PC-3 (cell line): ENCODE measurements at places on chromosomes 3 and 15. TPM values are rescaled to one million over a fixed set of nuclear protein-coding genes. Genes with fewer than 3 reads are reported as not detected.

DNA sequence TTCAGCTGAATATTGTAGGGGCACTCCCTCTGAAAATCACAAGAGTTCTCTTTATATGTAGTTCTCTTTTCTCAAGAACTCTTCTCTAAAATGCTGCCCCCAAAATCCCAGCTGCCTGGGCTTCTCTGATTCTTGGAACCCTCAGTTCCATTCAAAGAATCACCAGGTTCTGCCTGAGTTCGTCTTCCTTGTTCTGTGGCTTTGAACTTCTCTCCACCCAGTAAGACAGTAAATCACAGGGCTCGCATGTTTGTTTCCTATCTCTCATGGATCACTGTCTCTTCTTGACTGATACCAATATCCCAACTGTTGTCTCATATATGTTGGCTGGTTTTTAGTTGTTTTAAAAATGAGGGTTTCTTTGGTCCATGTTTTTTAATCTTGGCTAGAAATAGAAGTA lies 359.5 kb upstream of the CBLB start:
- no peaks in the 10 kb centered on the region for H3K27me3 ChIP-seq
- no peak overlapping the region for H3K27ac ChIP-seq
- H3K36me3 ChIP-seq, result no peaks in the 10 kb centered on the region
- H3K4me1 ChIP-seq, result no peaks in the 10 kb centered on the region
- H3K4me3 ChIP-seq, result no peak overlapping the region
- no peak for DNase-seq

DNA sequence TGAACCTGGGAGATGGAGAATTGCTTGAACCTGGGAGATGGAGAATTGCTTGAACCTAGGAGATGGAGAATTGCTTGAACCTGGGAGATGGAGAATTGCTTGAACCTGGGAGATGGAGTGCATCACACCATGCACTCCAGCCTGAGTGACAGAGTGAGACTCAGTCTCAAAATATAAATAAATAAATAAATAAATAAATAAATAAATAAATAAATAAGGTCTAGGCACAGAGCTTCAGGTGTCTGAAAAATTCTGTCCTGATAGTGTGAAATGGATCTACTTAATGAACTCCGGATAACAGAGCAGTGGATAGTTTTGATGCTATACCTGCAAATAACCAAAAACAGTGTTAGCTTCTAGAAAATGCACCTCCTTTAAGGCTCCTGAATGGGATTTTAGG lies 24.3 kb upstream of the NUDT16 start:
- DNase-seq, result no peak
- no peaks in the 10 kb centered on the region for H3K27me3 ChIP-seq
- no peak overlapping the region for H3K4me3 ChIP-seq
- no peak overlapping the region for H3K27ac ChIP-seq
- H3K4me1 ChIP-seq, result peaks cover 30% of the 10 kb centered on the region

DNA sequence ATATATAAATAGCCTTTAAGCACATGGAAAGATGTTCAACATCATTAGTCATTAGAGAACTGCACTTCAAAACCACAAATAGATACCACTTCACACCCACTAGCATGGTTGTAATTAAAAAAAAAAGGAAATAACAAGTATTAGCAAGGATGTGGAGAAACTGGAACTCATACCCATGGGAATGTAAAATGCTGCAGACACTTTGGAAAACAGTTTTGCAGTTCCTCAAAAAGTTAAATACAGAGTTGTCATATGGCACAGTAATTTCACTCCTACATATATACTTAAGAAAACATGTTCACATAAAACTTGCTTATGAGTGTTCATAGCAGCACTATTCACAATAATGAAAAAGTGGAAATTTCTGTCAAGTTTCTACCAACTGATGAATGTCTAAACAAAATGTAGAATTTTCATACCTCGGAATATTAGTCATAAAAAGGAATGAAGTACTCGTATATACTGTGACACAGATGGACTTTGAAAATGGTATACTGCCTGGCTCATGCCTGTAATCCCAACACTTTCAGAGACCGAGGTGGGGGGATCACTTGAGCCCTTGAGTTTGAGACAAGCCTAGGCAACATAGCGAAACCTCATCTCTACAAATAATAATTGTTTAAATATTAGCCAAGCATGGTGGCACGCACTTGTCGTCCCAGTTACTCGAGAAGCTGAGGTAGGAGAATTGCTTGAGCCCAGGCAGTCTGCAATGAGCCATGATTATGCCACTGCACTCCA lies 28.1 kb downstream of the BCL2A1 start:
- no peaks in the 10 kb centered on the region for H3K27me3 ChIP-seq
- H3K4me1 ChIP-seq, result peaks cover 6% of the 10 kb centered on the region; the same call in 1 of the 2 replicates
- H3K4me3 ChIP-seq, result no peak overlapping the region
- H3K36me3 ChIP-seq, result no peaks in the 10 kb centered on the region
- peak; percentile 21 for DNase-seq

- H3K4me1 ChIP-seq, result no peaks in the 10 kb centered on the region
- no peak for DNase-seq
- H3K27me3 ChIP-seq, result peaks cover 57% of the 10 kb centered on the region
- no peak overlapping the region for H3K27ac ChIP-seq
Observed at GRCh38 chr15:88693191-88693590, 54.4 kb downstream of the ISG20 start.

DNA sequence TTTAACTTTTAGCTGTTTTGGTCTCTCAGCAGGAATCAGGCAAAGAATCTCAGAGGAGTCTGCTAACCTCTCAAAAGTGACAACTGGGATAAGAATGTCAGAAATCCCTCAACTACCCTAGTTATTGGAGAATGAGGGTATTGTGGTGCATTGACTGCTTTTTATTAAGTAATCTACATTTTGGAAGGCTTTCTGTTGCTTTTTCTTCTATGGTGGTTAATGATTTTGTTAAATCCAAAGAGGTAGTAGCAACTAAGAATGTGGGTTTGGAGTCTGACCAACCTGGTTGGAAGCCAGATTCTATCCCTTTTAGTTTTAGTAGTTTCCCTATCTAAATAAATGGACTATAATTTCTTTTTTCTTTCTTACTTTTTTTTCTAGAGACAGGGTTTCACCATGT lies 94.7 kb upstream of the RNF7 start:
- no peak overlapping the region for H3K4me3 ChIP-seq
- 0 out of 2 replicates have a peak, but pooled peaks cover 6% of the 10 kb centered on the region for H3K4me1 ChIP-seq
- H3K27me3 ChIP-seq, result no peaks in the 10 kb centered on the region
- DNase-seq, result peak; percentile 7
- H3K36me3 ChIP-seq, result no peaks in the 10 kb centered on the region; the same call in 1 of the 2 replicates
- no peak overlapping the region for H3K27ac ChIP-seq

DNA sequence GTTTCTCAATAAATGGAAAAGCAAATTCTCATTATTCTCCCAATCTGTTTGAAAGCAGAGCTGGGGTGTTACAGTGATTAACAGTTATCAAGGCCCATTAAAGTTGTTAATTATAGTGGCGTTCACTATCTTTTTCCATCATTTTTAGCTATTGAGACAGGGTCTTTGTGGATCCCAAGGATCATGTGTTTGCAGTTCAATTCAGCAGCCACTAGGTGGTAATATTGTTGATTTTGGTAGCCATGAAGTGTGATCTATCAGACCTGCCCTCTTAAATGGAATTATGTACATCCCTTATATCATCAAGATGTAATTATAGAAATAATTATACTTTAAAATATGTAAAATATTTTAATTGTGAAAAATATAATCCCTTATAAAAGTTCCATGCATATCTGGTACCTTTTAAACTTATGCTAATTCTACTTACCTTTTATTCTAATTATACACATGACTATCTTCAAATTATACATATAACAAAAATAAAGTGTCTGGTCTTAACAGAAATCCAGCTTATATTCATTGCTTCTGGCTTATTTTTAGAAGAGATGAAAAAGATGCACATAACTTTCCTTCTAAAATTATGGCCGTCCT lies 126.4 kb downstream of the GREM1 start:
- no peak overlapping the region for H3K4me3 ChIP-seq
- peak; percentile 69 for DNase-seq
- H3K4me1 ChIP-seq, result peaks cover 32% of the 10 kb centered on the region

- no peaks in the 10 kb centered on the region; the same call in 1 of the 2 replicates for H3K36me3 ChIP-seq
- H3K4me1 ChIP-seq, result peaks cover 38% of the 10 kb centered on the region
- H3K27ac ChIP-seq, result peak overlapping the region; percentile 87
- H3K4me3 ChIP-seq, result peak overlapping the region; percentile 87
- H3K27me3 ChIP-seq, result no peaks in the 10 kb centered on the region
Observed at GRCh38 chr3:19945969-19946831, 697 bp upstream of the RAB5A start.

GRCh38 chr15:64895285-64896065 lies 16.2 kb upstream of the ANKDD1A start:
- no peak overlapping the region for H3K4me3 ChIP-seq
- H3K27ac ChIP-seq, result no peak overlapping the region
- H3K4me1 ChIP-seq, result peaks cover 16% of the 10 kb centered on the region
- no peaks in the 10 kb centered on the region for H3K27me3 ChIP-seq
- no peak for DNase-seq

- H3K4me1 ChIP-seq, result no peaks in the 10 kb centered on the region
- H3K4me3 ChIP-seq, result no peak overlapping the region
- no peaks in the 10 kb centered on the region for H3K27me3 ChIP-seq
- DNase-seq, result no peak
Observed at GRCh38 chr3:154658000-154658399, 228.0 kb upstream of the GPR149 start.

DNA sequence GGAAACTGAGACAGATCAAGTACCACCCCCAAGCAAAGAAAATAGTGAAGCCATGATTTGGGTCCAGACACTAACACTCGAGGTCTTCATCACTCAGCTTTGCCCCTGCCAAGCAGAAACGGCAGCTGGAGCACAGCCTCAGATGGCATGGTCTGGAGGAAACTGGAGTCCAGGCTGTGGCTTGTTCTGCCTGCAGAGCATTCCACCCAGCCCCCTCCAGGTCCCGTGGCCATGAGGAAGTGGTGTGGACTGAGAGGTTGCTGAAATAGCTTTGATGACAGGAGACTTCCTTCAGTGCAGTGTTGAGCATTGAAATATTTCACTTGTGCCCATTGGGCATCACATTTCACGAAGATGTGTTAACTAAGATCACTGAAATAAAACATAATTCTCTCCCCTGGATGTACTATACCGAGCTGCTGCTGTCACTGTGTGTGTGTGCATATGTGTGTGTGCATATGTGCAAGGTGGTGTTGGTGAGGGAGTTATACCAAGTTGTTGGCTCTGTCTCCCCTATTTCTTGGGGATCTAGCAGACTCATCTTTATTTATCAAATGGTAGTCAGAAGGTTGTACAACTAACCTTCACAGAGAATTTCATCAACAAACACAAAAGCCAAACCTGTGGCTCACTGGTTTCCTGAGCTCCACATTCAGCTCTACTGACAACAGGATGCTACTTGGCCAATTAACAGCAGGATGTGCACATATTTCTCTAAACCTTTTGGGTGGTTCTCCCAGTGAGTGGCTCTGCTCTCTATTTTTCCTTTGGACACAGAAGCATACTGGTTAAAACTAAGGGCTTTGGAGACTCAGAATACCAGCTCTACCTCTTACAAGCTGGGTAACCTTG lies 660.1 kb upstream of the CFAP20DC start:
- H3K4me3 ChIP-seq, result no peak overlapping the region
- no peak for DNase-seq
- no peak overlapping the region for H3K27ac ChIP-seq
- H3K4me1 ChIP-seq, result no peaks in the 10 kb centered on the region
- 0 out of 2 replicates have a peak, but pooled peaks cover 3% of the 10 kb centered on the region for H3K27me3 ChIP-seq

DNA sequence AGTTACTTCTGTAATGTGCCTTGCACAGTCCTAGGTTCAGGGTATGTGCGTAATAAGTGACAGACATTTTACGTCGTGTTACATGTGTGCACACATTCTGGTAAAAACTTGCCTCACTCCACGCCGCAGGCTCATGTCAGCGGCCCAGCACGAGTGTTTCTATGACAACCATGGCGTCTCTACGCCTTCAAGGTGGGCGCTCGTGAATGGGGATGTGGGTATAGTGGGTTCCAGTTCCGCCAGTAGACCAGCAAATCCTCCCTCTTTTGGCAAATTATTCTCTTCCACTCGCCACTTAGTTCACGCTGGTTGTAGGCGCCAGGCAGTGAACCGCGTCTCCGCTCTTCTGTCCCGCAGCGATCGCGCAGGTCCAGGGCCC lies 40.3 kb downstream of the CHST14 start:
- peaks cover 14% of the 10 kb centered on the region for H3K4me1 ChIP-seq
- DNase-seq, result no peak
- H3K4me3 ChIP-seq, result peak overlapping the region; percentile 67
- H3K27ac ChIP-seq, result no peak overlapping the region
- H3K36me3 ChIP-seq, result no peaks in the 10 kb centered on the region

Gene FMN1
- 2.4 and 2.9 TPM in 2 replicates for total RNA-seq
